Stimulated activated CD4-positive, alpha-beta T cell treated with anti-CD3 and anti-CD28 coated beads, Interleukin-1b, Interleukin-23, amount 100 ng/mL, for 4 hours (primary cell): ENCODE measurements at places on chromosomes 3 and 15.

GRCh38 chr15:94476686-94477085 lies 245.3 kb downstream of the MCTP2 start:
- no peak for DNase-seq

- no peak for DNase-seq
These were observed 1.3 kb downstream of the SPSB4 start for GRCh38 chr3:141052201-141053069.

GRCh38 chr15:50431204-50431603 lies 7.0 kb downstream of the USP8 start:
- no peak for DNase-seq

GRCh38 chr3:49790626-49791411 lies 4.5 kb upstream of the IP6K1 start:
- no peak for DNase-seq

GRCh38 chr3:21464746-21465145 lies 286.3 kb downstream of the ZNF385D start:
- DNase-seq, result no peak

DNA sequence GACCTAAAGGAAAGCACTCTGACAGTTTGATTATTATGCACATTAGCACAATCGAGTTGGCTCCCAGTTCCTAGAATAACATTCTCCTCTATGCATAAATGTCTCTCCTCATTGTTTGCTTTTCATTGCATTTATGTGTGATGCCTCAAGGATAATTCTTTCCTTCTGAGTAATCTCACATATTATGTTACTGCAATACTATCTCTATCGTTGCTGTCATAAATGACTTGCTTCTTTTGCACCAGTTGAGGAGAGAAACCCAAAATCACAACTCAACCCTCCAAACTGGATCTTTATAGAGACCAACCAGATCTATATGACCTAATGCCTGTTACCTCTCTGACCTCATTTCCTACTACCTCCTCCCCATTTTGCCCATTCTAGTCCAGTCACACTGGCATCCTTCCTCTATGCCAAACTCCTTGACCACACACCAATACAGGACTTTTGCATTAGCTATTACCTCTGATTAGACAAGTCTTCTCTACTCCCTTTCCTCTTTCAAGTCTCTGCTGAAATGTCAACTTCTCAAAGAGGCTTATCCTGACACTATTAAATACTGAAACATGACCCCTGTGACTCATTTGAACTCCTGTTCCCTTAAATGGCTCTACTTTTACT lies 1026.0 kb downstream of the TUSC7 start:
- DNase-seq, result no peak
